ENCODE measurements at places on chromosomes 2 and 18.

GRCh38 chr2:174183076-174183475, 65.3 kb downstream of the OLA1 start:
- DNase-seq, result no peak

DNA sequence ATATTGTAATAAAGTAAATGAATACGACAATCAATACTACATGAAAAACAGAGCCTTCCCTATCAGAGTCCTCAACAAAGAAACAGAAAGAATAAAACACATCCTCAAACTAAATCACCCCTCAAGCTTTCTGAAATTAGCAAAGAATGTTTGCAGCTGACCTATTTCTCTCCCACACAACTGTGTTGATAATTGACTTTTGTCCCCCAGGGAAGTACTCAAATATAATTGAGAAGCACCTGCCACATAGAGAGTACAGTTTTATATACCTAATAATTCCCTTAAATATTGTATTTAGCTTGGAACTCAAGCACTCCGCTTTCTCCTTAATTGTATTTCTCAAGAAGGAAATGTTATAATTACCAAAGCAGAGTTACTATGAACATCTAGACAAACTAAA, 12.6 kb downstream of the CACNB4 start:
- no peak for DNase-seq

DNA sequence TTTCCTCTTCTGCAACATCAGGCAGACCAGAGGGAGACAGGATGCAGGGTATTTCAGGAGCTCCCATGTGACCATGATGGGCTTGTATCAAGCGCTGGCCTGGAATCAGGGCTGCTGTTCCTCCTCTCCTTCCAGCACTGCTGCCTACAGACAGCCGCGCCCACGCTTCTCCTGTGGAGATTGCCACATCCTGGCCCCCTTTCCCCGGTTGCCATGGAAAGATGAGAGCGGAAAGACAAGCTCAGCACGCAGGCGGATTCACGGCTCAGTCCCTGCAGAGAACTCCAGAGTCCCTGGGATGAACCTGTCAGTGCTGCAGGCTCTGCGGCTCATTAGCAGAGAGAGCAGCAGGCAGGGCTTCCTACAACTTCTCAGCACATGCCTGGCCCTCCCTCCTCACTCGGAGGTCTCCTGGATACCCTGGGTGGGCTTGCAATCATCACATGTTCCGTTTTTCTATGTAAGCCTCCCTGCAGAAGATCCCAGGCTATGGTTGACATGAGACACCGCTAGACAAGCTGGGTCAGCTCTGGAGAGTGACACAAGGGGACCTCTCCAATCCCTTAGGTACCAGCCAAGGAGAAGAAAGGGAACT, 497.8 kb upstream of the MYT1L start:
- DNase-seq, result peak; percentile 25

DNA sequence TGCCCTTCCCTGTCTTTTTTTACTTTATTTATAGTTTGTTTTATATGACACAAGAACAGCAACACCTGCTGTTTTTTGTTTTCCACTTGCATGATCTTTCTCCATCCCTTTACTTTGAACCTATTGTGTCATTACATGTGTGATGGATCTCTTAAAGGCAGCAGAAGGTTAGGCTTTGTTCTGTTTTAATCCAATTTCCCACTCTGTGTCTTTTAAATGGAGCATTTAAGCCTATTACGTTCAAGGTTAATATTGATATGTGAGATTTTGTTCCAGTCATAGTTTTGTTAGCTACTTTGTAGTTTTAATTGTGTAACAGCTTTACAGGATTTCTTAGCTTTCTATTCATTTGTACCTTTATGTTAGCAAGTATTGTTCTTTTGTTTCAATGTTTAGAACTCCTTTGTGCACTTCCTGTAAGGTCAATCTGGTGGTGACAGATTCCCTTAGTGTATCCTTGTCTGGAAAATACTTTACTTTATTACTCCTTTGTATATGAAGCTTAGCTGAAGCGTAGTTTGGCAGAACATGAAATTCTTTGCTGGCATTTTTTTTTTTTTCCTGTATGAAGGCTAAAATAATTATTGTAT, 1443.0 kb upstream of the LRRTM1 start:
- DNase-seq, result no peak

DNA sequence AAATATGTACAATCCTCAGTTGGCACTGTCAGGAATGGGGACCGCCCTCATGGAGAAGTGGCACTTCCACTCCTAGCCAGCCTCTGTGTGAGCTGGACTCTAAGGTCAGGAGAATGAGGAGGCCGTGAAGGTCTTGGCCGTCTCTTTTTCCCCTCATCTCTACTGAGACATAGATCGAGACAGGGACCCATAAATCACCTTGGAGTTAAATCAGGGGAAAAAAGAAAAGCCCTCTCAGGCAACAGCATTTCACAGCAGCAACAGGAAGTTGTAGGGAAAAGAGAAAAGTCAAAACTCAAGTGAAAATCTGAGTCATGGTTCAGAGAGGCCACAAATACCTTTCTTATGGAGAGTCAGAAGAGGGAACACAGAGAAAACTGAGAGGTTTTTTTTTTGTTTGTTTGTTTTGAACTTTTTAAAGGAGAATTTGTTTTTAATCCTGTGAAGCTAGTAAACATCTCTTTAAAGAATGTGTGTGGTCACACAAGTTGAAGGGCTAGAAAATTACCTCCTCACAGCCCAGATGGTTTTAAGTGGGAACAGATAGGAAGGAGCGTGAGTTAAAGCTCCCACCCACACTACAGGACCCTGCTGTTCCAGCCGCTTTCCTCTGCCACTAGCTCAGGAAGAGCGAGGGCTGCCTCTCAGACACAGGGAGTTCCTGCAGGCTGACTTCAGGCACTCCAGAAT, 30.6 kb upstream of the CYP1B1 start:
- no peak for DNase-seq

Data from H9 (cell line).